ENCODE measurements at places on chromosomes 2 and 18. TPM values are rescaled to one million over a fixed set of nuclear protein-coding genes. Genes with fewer than 3 reads are reported as not detected.

The SNORC gene
- total RNA-seq, result 0.92 TPM

The CHRND gene
- not detected for total RNA-seq

The LBX2 gene
- 2.9 TPM for total RNA-seq

The NR4A2 gene
- total RNA-seq, result 0.09 TPM

The TAF4B gene
- total RNA-seq, result 1.9 TPM

The CDH19 gene
- not detected for total RNA-seq

The SULT1C4 gene
- not detected for total RNA-seq

The CYRIA gene
- total RNA-seq, result 3.7 TPM

The SPOPL gene
- 20.6 TPM for total RNA-seq

The IL1RN gene
- 0.71 TPM for total RNA-seq

The UGT1A5 gene
- not detected for total RNA-seq

The CD8A gene
- total RNA-seq, result not detected

The PPP1R7 gene
- 86.0 TPM for total RNA-seq

The CCDC142 gene
- 20.0 TPM for total RNA-seq

The LRRFIP1 gene
- total RNA-seq, result 49.8 TPM

The BCL2 gene
- 2.2 TPM for total RNA-seq

The IMP4 gene
- 97.4 TPM for total RNA-seq

The FSHR gene
- not detected for total RNA-seq

The ALPG gene
- not detected for total RNA-seq

The ELP2 gene
- total RNA-seq, result 281 TPM

The HOXD12 gene
- not detected for total RNA-seq

The HOXD8 gene
- 1.6 TPM for total RNA-seq

The LOXL3 gene
- total RNA-seq, result 57.5 TPM

Data from smooth muscle cell of bladder (primary cell).